NCI-H1105 treated with DMSO at 0.1 percent for 48 hours (cell line): ENCODE measurements at places on chromosomes 4 and X.

DNA sequence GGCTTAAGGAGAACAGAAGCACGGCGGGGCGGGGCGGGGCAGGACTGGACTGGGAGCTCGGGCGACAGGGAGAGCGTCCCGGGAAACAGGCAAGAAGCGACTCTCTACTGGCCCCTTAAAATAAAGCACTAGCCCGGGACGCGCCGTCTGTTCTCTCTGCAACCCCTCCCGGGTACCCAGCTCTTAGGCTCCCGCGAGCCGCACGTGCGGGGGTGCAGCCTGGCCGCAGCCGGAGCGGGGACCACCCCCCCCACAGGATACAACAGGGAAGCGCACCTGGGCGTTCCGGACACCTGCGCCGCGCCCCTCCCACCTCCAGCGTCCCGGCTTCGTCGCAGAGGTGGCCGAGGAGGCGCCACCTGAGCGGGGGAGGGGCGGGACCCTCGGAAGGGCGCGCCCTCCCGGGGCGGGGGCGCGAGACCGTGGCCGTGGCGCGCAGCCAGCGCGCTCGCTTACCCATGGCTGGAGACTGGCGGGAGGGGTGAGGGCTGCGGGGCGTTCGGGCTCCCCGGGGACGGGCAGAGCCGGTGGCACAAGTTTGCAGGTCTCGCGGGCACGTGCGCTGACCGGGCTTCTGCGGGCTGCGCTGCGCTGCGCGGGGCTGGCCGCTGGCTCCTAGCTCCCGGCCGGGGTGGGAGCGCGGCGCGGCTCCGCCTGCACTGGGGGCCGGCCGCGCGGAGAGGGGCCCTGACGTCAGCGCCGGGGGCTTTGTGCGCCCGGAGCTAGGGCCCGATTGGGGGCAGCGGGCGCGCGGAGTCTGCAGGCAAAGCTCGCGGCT, 91.5 kb downstream of the GEMIN8 start:
- DNase-seq = peak; percentile 60

DNA sequence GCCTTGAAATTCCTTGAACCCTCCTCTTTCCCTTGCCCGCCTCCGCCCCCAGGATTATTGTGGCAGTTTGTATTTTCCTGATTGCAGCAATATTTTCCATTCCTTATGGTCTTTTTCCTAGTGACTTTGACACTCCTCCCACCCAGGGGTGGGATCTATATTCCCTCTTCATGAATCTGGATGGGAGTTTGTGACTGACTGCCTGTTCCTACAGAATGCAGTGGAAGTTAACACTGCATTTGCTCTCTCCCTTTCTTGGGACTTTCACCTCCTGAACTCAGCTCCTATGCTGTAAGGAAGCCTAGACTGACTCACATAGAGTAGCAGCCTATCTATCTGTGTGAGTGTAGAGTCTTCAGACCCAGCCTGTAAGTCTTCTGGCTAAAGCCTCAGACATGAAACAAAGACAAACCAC, 2.2 kb downstream of the FUNDC2 start:
- no peak for DNase-seq

DNA sequence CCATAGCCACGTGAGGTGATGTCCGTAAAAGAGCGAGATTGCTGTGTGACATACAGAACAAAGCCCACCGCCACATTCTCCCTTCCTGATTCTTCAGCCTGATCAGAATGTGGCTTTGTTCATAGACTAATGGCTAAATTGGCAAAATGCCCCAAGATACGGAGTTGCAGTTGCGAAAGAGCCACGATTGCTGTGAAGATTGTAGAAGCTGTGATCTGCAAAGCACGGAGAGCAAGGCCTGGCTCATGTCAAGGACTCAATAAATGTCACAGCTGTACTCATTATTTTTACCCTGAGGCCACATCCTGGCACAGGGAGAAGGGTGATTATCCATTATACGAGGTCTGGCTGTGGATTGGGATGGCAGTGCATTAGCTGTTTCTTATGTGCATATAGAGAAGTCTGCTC, 34.2 kb downstream of the ARSD start:
- DNase-seq = no peak

DNA sequence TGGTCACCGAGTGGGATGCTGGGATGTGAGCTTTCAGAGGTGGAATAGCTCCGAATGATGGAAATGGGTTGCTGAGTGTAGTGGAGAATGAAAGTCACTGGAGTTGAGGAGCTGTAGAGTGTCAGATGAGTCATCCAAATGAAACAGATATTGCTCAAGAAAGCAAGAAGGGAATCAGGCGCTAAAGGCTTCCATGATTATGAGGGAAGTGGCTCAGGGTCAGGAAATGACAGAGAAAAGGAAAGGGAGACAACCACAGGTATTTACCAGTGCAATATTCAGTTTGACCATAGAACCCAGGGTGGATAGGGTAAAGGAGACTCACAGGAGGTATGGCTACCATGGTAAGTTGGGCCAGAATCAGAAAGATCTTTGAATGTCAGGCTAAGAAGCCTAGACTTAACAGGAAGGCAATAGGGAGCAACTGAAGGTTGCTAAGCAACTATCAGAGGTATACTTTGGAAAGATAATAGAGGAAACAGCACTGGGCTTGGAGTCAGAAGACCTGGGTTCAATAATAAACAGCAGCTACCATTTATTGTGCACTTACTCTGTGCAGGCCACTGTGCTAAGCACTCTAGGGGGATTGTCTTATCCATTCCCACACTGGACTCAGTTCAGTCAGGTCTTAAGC, 11.7 kb downstream of the LAS1L start:
- no peak for DNase-seq

DNA sequence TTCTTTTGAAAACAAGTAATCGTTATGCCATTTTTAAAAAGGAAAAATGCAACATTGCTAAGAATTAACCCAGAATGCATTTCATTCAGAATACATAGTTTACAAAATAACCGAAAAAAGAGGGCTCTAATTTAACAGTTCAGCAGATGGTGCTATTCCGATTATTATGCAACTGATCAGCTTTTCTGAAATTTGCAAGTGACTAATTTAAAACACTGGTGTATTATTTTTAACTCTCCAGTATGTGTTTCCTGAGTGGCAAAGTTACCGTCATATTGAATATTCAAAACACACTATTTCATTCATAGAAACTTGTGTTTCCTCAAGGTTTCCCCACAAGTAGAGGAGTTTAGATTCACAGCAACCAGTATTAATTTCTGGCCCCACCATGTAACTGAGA, 21.1 kb downstream of the ZBTB49 start:
- DNase-seq = no peak

DNA sequence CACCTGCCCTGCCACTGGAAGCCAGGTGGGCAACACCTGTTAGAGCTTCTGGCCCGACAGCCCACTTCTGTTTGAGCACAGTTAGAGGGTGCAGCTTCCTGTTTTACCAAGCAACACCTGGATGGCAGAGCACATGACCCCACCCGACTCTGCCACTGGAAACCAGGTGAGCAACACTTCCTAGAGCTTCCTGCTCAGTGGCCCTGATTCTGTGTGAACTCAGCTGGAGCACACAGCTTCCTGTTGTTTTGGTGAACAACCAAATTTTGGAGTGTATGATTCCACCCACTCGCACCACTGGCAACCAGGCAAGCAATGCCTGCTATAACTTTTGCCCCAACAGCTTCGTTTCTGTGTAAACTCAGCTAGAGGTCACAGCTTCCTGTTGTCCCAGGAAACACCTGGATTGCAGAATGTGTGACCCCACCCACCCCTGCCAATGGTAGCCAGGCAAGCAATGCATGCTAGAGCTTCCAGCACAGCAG, 163.8 kb upstream of the KLF8 start:
- DNase-seq = no peak

DNA sequence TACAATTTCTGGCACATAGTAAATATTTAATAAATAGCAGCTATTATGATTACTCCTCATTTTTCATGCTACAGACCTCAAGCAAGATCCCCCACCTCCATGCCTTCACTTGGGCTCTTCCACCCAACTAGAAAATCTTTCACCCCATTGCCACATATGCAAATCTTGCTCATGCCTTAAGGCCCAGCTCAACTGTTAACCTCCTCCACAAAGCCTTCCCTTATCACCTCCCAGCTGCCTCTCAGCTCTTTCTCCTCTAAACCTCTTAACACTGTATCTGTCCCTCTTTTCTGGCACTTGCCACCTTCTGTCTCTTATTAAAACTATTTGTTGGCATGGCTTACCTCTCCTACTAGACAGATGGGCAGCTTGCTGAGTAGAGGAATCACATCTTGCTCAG, 51.5 kb downstream of the PJA1 start:
- no peak for DNase-seq

GRCh38 chr4:141636771-141637460, 533 bp downstream of the IL15 start:
- peak; percentile 5 for DNase-seq

- no peak for DNase-seq
Measured at GRCh38 chrX:19772096-19772821, 115.1 kb downstream of the SH3KBP1 start.

GRCh38 chr4:122624205-122624604, 3.3 kb upstream of the IL21 start:
- no peak for DNase-seq
